Forelimb muscle (tissue), 1 donor: ENCODE measurements at places on chromosomes 1 and 21.

DNA sequence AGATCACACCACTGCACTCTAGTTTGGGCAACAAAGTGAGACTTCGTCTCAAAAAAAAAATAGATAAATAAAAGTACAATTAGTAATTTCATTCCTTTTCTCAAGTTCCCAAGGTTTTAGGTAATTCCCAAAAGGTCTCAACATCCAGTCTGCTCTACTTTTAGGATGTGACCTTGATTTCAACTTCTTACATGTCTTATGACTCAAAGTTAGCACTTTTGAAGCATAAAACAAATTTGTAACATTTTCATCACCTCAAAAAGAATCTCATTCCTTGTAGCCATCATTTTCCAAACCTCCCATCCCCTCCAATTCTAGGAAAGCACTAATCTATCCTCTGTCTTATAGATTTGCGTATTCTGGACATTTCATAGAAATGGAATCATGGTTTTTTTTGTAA lies 32.2 kb downstream of the SNX27 start:
- no peak for DNase-seq

- no peak for DNase-seq
These were observed 597 bp upstream of the TRAF3IP3 start for GRCh38 chr1:209755256-209755655.

DNA sequence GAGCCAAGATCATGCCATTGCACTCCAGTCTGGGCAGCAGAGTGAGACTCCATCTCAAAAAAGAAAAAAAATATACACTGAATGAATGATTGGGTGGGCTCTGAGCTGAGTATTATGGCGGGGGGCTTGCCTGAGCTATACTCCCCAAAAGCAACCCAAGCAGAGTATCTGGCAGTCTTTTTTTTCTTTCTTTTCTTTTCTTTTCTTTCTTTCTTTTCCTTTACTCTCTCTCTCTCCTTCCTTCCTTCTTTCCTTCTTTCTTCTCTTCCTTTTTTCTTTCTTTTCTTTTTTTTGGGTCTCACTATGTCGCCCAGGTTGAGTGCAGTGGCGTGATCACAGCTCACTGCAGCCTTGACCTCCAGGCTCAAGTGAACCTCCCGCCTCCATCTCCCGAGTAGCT lies 27.7 kb downstream of the KIAA1614 start:
- no peak for DNase-seq

DNA sequence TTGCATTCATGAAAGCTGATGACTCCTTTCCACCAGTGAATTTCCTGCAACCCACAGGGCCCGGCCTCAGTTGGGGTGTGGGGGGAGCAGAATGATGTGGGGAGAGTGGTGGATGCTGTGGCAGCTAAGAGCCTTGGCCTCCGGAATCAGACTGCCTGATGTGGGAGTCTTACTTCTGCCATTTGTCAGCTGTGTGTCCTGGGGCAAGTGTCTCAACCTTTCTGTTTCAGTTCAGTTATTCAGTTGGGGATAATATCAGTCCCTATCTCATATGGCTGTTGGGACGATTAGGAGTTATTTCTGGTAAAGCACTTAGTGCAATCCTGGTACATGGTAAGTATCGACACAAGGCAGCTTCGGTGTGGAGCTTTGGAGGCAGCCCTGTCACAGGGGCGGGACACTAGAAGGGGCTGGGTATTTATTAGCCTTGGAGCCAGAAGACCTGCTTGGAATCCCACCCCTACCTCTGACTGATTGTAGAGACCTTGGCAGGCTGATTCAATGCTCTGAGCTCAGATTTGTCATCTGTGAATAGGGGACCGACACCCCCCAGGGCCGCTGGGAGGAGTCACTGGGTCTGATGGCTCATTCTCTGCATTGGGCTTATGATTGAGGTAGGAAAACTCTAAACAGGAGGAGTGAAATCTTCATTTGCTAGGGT lies 19.6 kb downstream of the ARHGEF10L start:
- no peak for DNase-seq
